ENCODE measurements at places on chromosomes 5 and 9.

DNA sequence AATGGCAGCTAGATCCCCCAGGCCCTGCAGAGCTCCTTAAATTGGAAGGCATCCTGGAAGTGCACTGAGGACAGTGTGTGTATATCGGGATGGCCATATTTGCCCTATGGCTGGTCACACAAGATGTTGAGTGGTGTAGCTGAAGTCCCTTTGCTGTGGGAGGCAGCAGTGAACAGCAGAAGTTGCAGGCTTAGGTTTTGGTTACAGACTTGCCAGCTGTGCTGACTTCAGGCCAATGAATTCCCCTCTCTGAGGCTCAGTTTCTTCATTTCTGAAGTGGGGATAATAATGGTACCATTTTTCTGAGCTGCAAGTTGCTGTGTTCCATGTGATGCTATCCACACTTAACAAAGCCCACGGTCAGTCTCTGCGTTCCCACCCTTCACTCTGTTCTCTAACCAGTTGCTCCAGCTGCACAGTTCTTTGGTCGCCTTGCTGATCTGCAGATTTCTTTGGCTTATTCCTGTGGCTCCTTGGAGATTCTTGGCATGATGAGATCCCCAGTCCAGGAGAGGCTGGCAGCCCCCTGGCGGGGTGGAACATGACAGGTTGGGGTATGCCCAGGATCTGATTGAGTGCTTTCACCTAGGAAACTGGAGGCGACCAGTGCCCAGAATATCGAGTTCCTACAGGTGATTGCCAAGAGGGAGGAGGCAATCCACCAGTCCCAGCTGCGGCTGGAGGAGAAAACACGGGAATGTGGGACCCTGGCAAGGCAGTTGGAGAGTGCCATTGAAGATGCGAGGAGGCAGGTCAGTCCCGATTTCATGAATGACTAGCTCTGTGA is 6.5 kb upstream of the GLE1 start:
- no peak for DNase-seq

DNA sequence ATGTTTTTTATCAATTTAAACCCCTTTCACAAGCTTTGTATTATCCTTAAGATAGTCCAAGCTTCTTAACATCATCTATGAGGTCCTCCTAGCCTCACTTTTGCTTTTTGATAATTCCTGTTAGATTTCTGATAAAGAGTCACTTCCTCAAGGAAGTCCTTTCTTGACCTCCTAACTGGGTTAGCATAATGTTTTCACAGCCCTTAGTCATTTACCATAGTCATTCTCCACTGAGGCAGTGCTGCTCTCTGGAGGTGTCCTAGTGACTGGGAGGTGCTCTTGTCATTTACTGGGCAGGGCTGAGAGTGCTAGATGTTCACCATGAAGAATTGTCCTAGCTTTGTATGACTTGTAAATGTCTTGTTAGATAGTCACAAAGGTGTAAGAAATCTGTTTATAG is 26.4 kb downstream of the TNPO1 start:
- DNase-seq: no peak

DNA sequence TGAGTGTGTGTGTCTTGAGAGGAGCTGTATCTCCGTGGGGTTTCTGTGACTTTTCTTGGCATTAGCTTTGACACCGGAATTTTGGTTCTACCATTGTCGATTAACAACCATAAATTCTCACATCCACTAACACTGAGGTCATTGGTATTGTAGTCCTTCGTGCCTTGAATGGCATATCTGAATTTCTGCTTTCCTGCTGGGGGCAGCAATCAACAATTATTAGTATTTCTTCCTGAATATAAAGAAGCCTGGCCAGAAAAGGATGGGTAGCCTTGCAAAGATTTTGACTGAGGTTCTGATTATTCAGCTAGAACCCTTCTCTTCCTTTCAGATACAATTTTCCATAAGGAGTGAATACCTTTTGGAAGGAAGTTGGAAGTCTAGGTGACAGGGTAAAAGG is 33.5 kb upstream of the SHOC1 start:
- DNase-seq: no peak

- no peak for DNase-seq
These were observed 7.8 kb upstream of the GDA start for GRCh38 chr9:72141484-72141883.

DNA sequence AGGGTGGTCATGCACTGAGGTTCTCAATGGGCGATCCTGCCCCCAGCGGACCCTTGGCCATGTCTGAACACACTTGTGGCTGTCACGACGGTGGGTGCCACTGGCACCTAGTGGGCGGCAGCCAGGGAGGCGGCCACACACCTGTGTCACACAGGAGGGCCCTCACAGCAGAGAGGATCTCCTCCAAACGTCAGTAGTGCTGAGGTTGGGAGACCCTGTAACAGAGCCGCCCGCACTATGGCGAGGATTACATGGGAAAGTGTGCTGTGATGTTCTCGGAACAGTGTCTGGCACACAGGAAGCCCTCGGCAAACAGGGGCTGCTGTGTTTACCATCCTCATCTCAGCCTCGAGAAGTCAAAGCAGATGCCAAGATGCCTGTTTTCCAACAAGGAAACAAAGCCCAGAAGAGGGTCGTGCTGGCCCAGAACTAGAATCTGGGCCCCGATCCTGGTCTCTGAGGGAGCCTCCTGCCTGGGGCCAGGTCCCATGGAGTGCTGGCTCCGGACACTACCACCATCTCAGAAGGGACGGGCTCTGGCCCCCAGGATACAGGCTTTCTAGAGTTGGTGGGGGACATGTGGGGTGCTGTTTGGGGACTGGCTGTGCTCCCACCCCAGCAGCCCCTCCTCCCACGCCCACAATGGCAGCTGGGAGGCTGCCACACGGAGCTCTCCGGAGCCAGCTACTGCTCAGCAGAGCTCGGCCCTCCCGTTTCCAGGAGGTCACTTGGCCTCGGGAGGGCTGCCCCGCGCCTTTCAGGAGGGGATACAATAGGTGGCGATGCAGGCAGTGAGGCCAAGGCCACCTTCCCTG is 48.2 kb downstream of the DBH start:
- DNase-seq: no peak

DNA sequence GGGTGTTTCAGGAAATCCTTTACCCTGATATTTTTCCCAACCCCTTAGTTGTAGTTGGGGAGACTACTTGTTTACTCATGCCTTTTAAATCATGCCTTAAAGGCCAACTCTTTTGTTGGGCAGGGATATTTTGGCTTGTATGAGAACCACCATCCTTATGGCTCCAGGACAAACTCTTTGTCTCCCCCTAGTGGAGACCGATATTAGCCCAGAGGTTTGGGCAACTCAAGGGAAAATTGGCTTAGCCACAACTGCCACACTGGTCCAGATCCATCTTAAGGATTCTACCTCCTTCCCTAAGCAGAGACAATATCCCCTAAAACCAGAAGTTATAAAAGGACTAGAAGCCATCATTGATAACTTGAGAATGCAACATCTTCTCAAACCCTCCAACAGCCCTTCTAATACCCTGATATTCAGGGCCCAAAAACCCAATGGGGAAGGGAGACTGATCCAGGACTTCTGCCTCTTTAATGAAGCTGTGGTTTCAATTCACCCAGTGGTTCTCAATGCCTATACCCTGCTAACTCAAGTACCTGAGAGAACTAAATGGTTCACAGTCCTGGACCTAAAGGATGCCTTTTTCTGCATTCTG is 100.9 kb upstream of the HCN1 start:
- DNase-seq: no peak

DNA sequence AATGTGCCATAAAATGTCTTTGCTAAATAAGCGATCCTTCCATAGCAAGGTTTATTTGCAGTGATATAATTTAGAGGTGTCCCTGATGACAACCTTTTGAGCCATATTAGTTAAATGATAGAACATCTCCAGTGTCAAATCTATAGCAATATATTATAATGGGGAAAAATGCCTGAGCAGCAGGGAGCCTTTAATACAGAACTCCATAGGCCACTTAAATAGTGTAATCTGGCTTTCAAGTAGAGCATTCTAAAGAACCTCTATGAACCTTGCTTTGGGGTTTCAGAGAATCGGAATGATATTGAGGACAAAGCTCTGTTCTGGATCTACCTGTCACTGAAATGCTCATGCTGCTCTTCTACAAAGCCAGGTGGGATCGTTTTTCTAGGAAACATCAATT is 96.7 kb upstream of the MEF2C start:
- DNase-seq: no peak

DNA sequence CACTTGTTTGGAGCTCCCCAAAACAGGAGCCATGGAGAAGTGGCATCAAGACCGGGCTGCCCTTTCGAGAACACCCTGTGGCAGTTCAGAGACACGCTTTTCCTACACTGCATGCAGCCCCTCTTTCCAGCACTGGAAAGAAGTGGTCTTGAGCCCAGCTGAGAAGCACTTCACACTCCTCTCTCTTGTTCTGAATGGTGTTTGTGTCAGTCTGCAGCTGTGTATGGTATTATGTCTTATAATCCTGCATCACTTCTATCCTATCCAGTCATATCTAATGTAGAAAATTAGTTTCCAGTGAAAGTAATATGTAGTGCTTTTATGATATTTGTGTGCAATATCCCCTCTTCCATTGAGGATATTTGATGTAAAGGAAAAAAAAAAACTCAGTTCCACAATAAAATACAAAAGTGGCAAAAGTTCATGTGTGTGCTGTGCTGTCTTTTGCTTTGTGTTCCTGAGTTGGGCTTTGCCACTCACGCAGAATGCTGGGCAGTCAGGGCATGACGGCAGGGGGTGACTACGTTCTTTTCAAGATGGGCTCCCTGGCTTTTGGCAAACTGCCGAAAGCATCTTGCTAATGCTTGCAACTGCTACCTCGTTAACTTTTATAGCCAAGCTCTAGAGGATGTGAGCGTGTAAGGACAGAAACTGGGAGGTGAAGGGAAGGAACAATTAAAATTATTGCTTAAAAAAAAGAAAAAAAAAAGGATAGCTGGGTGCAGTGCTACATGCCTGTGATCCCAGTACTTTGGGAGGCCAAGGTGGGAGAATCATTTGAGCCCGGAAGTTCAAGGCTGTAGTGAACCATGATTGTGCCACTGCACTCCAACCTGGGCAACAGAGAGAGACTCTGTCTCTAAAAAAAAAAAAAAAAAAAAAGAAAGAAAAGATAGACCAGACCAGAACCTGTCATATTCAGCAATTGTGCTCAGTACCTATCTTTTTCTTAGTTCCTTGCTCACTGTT is 102.2 kb downstream of the MAP1B start:
- DNase-seq: no peak

Data from activated CD8-positive, alpha-beta memory T cell treated with anti-CD3 and anti-CD28 coated beads for 48 hours (primary cell).